Fibroblast of villous mesenchyme (primary cell): ENCODE measurements at places on chromosomes 4 and X. TPM values are rescaled to one million over a fixed set of nuclear protein-coding genes. Genes with fewer than 3 reads are reported as not detected.
A peak's percentile ranks its signal among the peaks of the same experiment; 100 is the strongest.

GRCh38 chrX:1629244-1629643 is 14.4 kb downstream of the ASMT start:
- DNase-seq: no peak

DNA sequence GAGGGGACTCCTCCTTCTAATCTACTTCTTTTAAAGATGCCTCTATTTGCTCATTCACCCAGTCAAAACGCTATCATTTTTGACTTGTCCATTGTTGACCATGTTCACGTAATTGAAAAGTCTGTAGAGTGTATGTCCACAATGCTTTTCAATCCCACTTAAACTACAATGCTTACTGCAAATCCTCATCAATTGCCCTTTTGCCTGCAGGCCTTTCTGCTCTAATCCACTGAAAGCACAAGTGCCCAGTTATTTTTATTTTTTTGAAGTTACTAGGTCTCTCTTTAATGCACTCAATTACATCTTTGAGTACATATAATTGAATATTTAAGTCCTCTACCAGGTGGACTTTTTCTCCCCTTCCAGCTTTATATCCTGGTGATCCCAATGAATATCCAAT is 437.4 kb downstream of the PDGFC start:
- no peak for DNase-seq

DNA sequence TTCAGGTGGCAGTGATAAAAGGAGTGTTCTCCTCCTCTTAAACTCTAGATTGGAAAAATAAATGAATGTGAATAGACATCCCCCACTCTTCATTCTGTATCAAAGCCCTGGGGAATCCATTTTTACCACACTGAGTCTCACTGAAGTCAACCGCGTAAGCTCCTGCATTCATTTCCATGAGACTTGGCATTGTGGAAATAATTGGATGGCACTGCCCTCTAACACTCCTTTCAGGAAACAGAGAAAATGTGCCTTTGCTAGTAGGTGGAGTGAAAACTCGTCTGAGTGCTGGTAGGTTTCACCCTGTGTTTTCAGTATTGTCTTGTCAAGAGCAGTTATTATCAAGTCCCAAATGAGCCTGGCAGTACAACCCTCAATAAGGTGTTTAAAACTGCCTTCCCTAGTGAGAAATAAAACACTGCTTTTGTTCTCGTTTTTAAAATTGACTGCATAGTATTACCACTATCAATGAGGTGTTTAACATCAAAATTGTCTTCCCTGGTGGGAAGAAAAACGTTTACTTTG is 9.7 kb upstream of the CDKN2AIP start:
- DNase-seq: no peak

GRCh38 chr4:20520901-20521300 is 179.4 kb upstream of the PACRGL start:
- peak; percentile 21 for DNase-seq

- DNase-seq: no peak
Observed at GRCh38 chrX:99820197-99820596, 589.9 kb downstream of the PCDH19 start.

GRCh38 chr4:175273995-175274753 is 356.0 kb downstream of the ADAM29 start:
- peak; percentile 2 for DNase-seq

DNA sequence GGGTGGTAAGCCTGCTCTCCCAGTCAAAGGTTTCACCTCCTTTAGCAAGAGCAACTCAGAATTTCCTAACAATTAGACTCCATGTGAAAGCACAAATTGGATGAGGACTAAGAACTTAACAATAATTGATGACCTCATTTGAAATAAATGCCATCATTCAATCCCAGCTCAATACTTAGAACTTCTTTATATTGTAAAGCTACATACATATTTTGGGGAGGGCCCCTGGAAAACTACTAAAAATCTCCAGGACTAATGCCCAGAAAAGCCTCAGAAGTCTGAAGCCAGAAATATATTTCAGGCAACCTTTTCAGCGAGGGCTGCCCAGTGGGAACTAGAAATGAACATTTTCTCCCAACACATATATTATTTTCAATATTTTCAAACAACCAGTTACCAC is 38.1 kb downstream of the AMOT start:
- DNase-seq: no peak

DNA sequence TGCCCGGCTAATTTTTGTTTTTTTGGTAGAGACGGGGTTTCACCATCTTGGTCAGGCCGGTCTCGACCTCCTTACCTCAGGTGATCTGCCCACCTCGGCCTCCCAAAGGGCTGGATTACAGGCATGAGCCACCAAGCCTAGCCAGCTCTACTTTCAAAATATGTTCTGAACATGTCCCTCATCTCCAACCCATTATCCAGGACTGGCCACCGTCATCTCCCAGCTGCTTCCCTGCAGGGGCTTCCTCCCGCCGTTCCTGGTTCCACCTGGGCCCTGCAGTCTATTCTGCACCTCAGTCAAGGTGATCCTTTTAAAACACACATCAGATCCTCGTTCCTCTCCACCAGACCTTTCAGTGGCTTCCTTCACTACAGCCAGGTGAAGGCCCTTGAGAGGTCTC is 80.9 kb upstream of the NKX1-1 start:
- DNase-seq: no peak

GRCh38 chrX:105297041-105297440 is 76.5 kb upstream of the TEX13A start:
- DNase-seq: peak; percentile 17

- no peak for DNase-seq
Observed at GRCh38 chrX:44767308-44767707, 76.5 kb upstream of the DUSP21 start.

DNA sequence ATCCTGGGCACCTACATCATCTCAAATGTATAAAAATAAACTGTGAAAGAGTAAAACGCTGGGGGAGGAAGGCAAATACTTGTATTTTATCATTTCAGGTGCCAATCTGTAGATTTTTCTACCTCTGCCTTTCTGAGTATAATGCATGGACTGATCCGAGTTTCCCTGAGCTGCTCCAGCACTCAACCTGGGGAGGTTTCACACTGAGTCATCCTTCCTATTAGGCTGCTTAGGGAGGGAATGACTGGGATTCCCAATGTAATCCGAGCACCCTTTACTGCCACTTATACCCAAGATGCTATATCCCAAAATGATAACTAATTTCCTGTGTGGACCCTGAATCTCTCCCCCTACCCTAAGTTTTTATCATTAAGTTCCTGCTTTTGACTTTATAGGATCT is 126.6 kb downstream of the HNRNPD start:
- DNase-seq: no peak

DNA sequence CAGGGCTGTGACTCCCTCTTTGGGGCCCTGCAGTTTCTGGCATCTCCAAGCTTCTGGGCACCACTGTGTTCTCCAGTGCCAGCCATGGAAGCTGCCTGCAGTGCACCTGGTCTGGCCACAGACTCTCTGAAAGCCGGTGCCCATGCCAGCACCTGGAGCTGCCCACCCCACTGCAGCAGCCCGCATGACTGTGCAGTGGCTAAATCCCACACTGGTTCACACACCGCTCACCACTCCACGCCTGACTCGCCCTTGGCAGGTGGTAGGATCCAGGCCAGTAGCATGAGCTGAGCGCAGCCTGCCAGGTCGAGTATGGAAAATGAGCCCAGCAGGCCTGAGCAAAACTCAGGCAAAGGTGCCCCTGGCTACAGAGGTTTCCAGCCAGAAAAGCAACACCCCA is 72.8 kb upstream of the INTU start:
- DNase-seq: no peak

GRCh38 chr4:5019796-5020195 is 538 bp upstream of the CYTL1 start:
- DNase-seq: no peak

- no peak for DNase-seq
Observed at GRCh38 chr4:140246216-140246615, 92.2 kb upstream of the MAML3 start.

DNA sequence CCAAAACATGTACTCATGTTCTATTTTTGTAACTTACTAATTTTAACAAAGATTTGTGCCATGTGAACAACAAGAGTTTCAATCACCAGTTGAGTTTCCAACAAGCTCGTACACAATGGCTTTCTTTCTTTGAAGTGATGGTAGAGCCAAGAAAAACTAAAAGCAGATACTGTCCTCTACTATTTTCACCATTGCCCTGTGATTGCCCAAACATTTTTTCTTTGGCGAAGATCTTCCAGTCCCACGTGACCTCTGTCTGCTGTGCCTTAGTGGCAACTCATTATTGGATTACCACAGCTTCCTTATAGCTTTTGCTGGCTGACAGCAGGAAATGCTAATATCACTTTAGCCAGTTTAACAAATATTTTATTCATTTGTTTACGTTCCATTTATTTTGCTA is 1147.1 kb downstream of the STIM2 start:
- DNase-seq: no peak

VSIG1 gene
- total RNA-seq: not detected in 2 replicates

TMPRSS11F gene
- not detected in 2 replicates for total RNA-seq

CDKN2AIP gene
- total RNA-seq: 11.9 and 17.3 TPM in 2 replicates

ADH1A gene
- not detected in 2 replicates for total RNA-seq

RIBC1 gene
- 0.32 and 0.43 TPM in 2 replicates for total RNA-seq

P2RY4 gene
- total RNA-seq: not detected in 2 replicates

REELD1 gene
- not detected in 2 replicates for total RNA-seq

CDKL2 gene
- 0.32 and 1.3 TPM in 2 replicates for total RNA-seq

SHROOM4 gene
- total RNA-seq: 0.43 and 0.97 TPM in 2 replicates
